ENCODE measurements at places on chromosomes 12 and 14.

GRCh38 chr14:60839657-60840056 lies 105.1 kb downstream of the MNAT1 start:
- DNase-seq = no peak

GRCh38 chr12:111628505-111629260 lies 29.6 kb upstream of the ATXN2 start:
- DNase-seq = no peak

DNA sequence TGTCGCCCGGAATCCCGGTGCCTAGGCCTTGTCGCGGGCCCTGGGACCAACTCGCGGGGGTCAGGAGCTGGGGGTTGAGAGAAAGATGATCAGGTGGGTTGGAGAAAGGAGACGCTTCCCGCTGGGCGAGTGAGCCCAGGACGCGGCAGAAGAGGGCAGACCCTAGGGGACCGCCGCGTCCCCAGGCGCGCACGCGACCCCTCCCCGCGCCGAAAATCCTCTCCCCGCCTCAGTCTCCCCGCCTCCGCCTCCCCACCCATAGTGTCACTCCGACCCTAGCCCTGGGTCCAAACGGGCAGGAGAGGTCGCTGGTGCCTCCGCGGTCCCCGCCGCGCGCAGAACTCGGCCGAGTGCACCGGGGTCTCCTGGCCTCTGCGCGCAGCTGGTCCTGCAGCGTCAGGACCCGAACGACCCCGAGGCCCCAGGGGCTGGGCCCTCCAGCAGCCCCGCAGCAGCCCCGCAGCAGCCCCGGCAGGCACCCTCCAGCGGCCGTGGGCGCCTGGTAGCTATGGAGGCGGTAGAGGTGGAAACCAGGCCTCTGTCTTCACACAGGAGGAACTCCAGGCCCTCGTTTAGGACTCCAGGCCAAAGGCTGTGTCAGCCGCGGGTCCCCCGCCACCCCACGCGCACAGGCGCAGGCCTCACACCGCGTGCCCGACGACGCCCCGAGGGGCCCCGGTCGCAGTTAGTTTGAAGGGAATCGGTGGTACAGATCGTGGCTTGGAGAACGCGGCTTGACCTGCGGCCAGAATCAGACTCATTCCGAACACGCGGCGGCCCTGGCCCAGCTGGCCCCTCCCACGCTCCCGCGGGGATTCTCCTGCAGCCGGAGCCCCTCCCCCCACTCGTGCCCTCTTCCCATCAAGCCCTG lies 60.1 kb upstream of the EIF5 start:
- DNase-seq = no peak

DNA sequence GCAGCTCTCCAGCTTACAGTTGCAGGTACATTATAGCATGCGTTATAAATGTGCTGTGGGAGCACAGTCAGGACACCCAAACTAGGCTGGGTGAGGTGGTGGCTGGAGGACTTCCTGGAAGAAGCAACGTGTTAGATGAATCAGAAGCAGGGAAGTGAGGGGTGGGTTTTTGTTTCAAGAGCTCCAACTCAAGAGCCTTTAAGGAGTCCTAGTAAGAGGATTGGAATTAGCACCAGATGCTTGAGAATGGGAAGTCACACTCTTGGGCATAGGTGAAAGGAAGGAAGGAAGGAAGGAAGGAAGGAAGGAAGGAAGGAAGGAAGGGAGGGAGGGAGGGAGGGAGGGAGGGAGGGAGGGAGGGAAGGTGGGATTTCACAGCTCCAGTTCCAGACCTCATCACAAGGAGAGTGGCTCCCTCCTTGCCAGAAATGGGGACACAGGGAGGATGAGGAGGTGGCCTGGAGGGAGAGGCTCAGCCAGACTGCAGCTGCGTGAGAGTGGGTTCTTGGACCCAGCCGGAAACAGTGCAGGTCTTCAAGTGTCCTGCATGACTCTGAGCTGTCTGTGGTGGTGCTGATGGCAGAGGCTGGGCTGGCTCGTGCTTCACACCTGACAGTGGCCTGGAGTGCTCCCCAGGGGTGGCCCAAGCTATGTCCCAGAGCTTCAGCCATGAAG lies 115.7 kb upstream of the GSC start:
- DNase-seq = no peak

GRCh38 chr12:80282761-80283160 lies 161.3 kb upstream of the PTPRQ start:
- no peak for DNase-seq
